ENCODE measurements at places on chromosomes 12 and 14. TPM values are rescaled to one million over a fixed set of nuclear protein-coding genes. Genes with fewer than 3 reads are reported as not detected.

The MANSC1 gene
- 14.9 TPM for total RNA-seq

The NDRG2 gene
- 13.4 TPM for total RNA-seq

The RPL10L gene
- total RNA-seq = not detected

The TMEM52B gene
- total RNA-seq = 0.08 TPM

The HOXC6 gene
- total RNA-seq = 2.1 TPM

The COL2A1 gene
- total RNA-seq = 0.03 TPM

The GPATCH2L gene
- 23.8 TPM for total RNA-seq

Measured in SK-MEL-5 (cell line).